ENCODE measurements at places on chromosomes 3 and 15.

DNA sequence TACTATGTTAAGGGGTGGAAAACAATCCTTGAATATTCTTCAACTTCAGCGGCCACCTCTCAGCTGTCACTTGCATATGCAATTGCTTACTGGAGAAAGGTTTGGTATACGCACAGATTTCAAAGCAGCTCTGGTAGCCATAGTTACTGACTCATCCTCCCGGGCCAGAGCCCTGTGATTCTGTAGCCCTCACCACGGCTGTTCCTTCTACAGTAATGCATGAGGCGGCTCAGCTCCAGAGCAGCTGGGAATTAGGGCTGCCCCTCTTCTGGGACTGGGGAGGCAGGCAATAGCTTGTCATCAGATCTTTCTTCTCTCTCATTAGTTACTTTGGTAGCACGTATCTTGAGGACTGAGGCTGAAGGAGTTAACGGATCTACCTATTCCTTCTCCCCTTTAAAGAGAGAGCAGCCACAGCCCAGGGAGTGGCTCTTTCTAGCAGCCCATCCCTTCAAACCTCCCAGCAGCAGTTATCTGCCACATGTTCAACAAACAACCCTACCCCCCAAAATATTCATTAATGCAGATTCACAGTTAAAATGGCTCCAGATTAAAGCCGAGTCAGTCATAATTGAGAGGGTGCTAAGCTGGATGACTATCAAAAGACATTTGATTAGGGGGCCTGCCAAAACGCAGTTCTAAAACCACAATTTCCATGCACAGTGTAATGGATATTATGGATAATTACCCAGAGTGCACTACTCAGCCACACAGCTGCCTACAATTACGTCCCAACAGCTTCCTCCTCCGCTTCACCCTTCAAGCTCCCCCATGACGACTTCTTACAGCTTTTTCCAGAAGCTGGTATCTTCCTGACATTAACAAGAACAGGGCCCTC is 54.7 kb downstream of the ETV5 start:
- DNase-seq, result peak; percentile 38

- DNase-seq, result no peak
These were observed 887.4 kb upstream of the ROBO1 start for GRCh38 chr3:80655216-80655615.

DNA sequence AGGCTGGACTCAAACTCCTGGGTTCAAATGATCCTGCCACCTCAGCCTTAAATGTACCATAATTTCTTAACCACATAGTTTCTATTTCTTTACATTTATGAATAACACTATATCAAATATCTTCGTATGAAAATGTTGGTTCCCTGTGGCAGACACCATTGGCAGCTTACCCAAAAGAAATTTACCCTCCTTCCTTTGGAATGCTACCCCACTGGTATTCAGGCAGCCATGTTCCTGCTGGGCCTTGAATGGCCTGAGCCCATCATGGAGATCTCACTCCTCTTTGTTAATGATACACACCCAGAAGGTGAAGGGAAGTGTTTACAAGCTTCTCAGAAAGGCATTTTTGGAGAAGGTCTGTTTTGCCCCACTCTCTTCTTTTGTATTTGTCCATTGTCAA is 94.3 kb upstream of the RNF7 start:
- no peak for DNase-seq

GRCh38 chr3:191342006-191342405 is 11.7 kb upstream of the UTS2B start:
- no peak for DNase-seq

DNA sequence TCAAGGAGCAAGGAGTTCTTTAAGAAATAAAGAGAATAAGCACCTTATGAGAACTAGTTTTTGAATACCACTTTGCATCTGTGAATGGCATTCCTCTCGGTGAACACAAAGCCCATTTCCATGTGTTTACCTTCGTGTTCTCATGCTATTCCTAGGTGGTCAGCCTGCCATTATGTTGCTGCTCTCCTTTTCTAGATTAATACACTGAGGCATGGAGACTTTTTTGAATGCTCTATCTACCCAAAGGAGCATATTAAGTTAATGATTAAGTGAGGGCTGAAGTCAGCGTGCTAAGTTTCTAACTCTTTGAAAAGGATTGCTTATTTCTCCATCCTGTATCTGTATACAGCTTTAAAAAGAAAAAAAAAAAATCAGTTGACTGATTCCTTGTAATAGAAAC is 394.5 kb downstream of the MECOM start:
- DNase-seq, result no peak

DNA sequence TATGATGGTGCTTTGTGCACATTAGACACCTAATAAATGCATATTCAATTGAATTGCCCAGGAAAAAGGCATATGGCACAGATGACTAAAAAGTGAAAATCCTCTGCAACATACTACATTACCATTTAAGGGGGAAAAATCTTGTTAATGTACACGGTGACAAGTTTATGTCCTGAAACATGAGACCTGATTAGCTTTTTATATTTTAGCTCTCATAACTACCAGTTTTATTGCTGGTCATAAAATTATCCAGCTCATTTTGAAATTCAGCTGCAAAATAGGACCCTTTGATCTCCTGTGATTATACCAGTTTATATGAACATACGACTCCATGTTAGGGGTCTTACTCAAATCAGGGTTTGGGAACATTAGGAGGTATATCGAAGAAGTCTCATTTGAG is 684.6 kb upstream of the CCDC54 start:
- no peak for DNase-seq

- DNase-seq, result no peak
These were observed 95.9 kb downstream of the FLNB start for GRCh38 chr3:58104151-58104550.

GRCh38 chr15:41154412-41154811 is 38.3 kb upstream of the INO80 start:
- DNase-seq, result no peak
